ENCODE measurements at places on chromosomes 7 and 10.
A peak's percentile ranks its signal among the peaks of the same experiment; 100 is the strongest.

DNA sequence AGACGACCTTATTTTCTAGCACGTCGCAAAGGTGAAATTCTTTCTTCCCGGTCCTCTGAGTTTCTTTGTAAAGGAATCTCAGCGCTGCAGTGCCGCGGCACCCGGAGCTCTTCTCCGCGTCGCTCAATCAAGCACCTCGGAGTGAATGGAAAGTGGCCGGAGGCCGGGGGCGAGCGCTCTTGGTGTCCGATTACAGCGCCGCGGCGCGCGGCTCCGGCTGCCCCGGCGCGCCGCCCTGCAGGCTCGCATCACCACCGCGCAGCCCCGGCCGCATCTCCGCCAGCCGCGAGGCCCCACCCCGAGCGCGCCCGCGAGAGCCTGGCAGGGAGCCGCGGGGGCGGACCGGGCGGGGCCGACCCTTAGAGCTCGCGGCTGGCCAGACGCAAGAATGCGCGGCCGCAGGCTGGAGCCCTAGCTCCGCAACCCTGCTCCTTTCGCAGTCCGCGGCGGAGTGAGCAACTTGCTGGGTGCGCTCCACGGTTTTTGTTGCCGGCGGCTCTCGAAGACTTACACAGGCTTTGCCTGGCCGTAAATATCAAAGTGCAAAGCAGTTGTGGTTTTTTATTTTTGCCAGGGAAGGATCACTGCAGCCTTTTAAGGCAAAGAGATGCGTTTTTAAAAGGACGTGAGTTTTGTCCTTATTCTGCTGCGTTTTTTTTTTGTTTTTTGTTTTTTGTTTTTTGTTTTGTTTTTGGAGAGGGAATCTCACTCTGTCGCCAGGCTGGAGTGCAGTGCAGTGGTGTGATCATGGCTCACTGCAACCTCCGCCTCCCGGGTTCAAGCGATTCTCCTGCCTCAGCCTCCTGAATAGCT is at the start of gene SEMA3C:
TSS of gene SEMA3C (minus strand) at position 143 of the 813 bp plus-strand sequence. CDS start 2,270 bp downstream, outside the sequence.
- DNase-seq: peak; percentile 97

- DNase-seq: peak; percentile 73
Measured at GRCh38 chr7:46859963-46860475, 721.9 kb downstream of the TNS3 start.

- DNase-seq: peak; percentile 13
Measured at GRCh38 chr7:127683776-127684681, 32.0 kb downstream of the SND1 start.

DNA sequence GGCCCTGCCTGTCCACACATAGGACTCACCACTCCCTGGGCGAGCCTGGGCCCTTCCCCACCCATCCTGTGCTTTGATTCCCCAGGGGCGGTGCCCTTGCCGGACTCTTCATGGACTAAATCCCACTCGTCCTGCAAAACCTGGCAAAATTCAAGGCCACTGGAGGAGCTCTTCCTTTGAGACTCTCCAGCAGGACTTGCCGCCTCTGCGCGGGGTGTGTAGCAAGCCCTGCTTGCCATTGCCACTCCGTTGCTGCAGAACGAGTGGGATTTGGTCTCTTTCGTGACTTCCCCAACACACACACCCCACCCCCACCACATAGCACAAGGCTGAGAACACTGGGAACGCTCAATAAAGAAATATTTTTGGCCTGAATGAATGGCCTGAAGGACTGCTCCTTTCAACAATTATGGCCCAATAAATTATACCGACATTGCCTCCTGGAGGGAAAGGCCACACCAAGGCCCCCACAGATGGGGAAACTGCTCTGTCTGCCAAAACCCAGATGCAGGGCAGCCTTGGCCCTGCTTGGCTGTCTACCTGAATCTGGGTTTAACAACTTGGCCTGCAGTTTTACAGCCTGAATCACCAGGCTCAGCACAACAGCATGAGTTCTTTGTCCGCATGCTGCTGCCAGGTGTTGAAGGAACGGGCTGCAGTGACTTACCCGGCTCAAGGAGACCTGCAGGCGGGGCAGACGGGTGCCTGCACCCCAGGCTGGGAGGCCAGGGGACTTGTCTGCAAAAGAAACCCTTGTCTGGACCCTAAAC is 72.8 kb upstream of the KAT6B start:
- peak; percentile 80 for DNase-seq

GRCh38 chr7:128833148-128833945 is 3.1 kb downstream of the FLNC start:
- DNase-seq: peak; percentile 88

- peak; percentile 13 for DNase-seq
Measured at GRCh38 chr7:113367041-113367586, 248.8 kb upstream of the SMIM30 start.

GRCh38 chr10:54940418-54940817 is 139.4 kb upstream of the PCDH15 start:
- no peak for DNase-seq

DNA sequence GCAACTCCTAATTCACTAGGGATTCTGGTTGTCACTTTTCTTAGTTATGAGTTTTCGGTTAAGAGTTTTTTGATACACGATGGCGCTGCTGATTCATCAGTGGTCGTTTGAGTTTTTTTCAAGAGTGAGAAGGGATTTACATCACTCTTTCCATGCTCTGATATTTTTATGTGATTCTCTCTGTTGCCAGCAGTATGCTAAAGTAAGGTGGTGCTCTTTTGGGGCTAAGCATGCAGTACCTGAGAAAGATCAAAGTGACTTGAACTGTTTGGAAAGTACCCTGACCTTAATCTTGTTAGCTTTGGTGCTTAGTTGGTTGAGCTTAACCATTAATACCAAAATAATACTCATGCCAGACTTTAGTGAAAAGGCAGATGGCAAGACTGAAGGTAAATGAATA is 28.1 kb downstream of the STAMBPL1 start:
- no peak for DNase-seq
